ENCODE measurements at places on chromosomes 3 and 15.

- DNase-seq, result no peak
Measured at GRCh38 chr3:187210091-187210490, 12.8 kb downstream of the RTP1 start.

- no peak for DNase-seq
Measured at GRCh38 chr3:141123677-141124410, 72.7 kb downstream of the SPSB4 start.

GRCh38 chr3:4533489-4534443 is 40.6 kb downstream of the ITPR1 start:
- no peak for DNase-seq

GRCh38 chr3:78506061-78506460 is 1261.7 kb downstream of the ROBO1 start:
- DNase-seq, result no peak

- DNase-seq, result no peak
Measured at GRCh38 chr3:162998205-162998604, 1501.6 kb downstream of the OTOL1 start.

DNA sequence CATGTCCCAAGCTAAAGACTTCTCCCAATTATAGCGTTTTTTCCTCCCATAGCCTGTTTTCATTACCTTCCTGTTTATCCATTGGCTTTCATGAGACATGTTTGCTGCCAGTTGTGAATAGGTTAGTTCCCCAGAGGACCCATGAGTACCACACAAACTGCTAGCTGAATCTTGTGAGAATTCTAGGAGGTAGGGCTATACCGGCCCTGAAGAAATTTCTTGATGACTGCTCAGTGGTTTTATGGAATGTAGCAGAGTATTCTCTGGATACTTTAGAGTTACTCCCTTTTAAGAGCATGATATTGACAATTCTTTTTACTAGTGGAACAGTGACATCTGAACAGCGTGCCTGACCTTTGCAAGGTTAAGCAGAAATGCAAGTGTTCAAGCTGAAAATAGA is 210.4 kb downstream of the MCTP2 start:
- DNase-seq, result no peak

- no peak for DNase-seq
Measured at GRCh38 chr15:85704720-85705429, 89.8 kb downstream of the KLHL25 start.

- no peak for DNase-seq
Measured at GRCh38 chr3:126300761-126301481, 56.3 kb downstream of the KLF15 start.
